GF-D8 (cell line): ENCODE measurements at places on chromosomes 13 and 19.
A peak's percentile ranks its signal among the peaks of the same experiment; 100 is the strongest.

DNA sequence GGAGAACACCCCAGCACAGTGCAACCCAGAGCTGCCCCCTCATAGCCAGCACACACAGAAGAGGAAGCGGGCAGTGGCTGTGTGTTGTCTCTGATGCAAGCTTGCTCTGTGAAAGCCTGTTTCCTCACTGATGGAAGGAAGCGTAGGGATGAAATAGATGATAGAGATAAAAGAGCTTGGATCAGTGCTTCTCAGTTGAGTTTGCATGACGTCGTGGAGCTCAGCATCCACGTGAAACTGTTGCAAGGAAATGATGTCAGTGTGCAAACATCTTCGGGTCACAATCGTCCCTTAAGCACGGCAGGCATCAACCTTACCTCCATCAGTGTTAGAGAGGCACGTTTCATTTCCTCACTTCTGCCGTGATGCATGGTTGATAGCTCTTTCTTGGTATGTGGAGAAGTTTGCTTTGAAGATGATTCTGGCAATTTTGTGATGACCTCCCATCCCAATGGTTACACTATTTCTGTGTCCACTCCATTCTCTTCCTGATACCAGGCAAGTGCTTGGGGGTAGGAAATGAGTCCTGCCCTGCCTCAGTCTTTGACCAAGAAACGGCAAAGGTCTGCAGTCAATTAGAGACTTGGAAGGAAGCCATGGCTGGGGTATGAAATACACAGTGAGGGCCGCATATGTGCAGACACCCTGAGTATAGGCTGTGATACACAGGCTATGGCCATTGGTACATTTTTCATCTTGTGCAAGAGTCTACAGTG, 183.0 kb downstream of the ZNF536 start:
- DNase-seq: no peak

- DNase-seq: no peak
These were observed 988.6 kb downstream of the PCDH17 start for GRCh38 chr13:58620176-58620575.

DNA sequence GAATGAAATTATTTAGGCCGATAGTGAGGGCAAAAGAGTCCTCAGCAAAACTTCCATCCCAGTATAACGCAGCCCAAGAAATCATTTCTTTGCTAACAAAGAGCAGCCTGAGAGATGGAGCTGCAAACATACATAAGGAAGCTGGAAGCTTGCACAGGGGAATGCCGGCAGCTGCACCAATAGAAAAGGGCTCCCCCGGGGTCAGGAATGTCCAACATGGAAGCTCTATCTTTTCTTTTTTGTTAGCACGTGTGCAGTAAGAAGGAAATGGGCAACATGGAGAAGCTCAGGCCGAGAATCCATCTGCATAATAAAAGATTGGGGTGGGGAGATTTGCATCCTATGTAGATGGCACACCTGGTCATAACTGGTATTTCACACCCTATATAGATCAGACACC, 1363.5 kb upstream of the PCDH20 start:
- DNase-seq: no peak

- DNase-seq: no peak
These were observed 87.6 kb downstream of the ARHGEF7 start for GRCh38 chr13:111202745-111203144.

DNA sequence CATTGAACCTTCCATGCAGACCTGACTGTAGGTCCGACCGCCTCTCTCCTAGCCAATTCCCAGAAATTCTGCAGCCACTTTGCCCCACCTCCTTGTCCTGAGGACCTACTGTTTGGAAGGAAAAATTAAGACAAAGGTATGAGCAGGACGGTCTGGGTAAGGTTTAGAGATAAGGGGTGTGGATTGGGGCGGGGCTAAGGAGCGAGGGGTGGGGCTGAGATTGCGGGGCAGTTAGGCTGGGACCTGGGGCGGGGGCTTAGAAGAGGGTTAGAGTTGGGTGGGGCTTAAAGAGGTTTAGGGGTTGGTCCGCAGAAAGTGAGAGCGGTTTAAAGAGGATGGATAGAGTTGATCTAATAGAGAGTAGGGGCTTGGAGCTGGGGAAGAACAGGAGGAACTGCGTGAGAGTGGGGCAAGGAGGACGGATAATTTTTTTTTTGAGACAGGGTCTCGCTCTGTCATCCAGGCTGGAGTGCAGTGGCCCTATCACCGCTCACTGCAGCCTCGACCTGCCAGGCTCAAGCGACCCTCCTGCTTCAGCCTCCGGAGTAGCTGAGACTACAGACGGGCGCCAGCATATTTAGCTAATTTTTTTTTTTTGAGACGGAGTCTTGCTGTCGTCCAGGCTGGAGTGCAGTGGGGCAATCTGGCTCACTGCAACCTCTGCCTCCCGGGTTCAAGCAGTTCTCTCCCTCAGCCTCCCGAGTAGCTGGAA, 1.7 kb upstream of the ZNF865 start:
- no peak for DNase-seq

GRCh38 chr13:26186995-26187394, 35.1 kb downstream of the RNF6 start:
- no peak for DNase-seq

DNA sequence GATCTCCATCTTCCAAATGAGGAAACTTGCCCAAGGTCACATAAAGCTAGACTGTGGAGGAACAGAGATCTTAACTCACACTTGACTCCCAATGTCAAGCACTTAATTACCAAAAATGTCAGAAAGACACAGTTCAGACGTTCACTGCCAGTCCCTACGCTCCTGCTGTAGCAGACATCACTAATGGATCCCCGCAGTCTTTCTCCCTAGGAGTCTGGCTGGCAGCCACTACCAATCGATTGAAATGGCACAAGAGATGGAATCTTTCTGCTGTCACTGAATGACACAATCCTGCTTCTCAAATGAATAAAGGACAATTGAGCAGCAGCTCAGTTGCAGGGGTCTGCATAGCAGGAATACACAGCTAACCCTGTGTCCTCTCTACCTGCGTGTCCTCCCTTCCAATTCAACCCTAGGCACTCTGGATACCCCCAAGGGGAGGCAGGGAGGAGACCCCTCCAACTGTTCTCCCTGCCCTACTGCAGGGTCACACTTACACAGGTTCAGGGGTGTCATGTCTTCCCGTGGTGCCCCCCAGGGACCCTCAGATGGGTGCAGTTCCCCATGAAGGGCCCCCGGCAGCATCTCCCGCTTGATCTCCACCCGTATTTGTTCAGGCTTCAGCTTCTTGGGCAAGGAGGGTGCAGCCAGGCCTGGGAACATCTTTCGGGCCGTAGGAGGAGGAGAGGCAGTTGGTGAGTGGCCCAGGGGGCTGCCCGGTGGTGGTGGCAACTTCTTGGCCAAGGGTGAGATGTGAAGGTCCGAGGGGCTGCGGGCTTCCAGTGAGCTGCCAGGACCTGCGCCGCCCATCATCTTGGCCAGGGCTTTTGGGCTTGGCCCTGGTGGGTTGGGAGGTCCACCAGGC, 7.9 kb upstream of the AKAP8L start:
- no peak for DNase-seq

GRCh38 chr13:103618151-103618550, 551.9 kb upstream of the SLC10A2 start:
- DNase-seq: no peak

GRCh38 chr19:10395003-10395402, 8.3 kb downstream of the CDC37 start:
- DNase-seq: no peak

- DNase-seq: no peak
These were observed 16.3 kb downstream of the SERP2 start for GRCh38 chr13:44389876-44390275.

DNA sequence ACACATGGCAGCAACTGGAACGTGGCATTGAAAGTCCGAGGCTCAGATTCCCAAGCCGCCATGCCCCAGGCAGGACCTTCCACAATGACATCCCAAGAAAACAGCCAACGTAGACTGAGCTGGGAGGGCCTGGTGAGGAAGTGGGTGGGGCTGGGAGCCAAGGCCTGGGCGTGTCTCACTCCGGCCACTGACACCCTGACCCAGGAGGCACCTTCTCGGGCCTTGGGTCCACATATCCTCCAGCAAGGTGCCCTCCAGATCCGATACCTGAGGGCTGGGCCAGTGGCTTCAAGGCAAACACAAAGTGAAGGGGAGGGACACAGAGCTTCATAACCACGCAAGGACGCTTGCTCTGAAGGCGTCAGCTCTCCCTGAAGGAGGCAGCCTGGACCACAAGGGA, 43.0 kb downstream of the RAB20 start:
- no peak for DNase-seq

DNA sequence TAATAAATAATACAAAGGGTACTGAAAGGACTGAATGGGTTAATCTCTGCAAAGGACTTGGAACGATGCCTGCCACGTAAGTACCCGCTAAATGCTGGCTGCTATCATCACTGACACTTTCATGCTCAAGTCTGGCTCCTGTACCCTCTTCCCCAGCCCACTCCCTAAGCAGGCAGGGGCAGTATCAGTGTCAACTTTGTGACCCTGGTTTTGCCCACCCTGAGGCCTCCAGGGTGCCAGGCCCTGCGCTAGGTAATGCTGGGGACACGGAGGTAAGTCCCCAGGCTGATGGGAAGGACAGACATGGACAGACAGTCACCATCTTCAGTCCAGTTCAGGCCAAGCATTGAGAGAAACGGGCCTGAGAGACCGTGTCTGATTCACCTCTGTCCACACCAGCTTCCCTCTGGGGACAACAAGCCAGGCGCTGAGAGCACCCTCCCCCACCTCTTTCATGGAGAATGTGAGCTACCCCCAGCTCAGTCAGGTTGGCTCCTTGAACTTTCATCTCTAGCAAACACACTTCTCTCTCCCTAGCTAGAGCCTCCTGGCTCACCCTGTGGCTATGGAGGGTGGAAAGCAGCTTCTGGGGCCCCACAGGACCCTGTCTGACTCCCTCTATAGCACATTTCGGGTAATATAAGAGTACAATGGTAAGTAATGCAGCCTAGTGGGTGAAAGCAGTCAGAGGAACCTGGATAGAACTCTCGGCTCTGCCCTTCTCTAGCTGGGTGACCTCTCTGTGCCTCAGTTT, 800 bp downstream of the ETFB start:
- DNase-seq: peak; percentile 40

DNA sequence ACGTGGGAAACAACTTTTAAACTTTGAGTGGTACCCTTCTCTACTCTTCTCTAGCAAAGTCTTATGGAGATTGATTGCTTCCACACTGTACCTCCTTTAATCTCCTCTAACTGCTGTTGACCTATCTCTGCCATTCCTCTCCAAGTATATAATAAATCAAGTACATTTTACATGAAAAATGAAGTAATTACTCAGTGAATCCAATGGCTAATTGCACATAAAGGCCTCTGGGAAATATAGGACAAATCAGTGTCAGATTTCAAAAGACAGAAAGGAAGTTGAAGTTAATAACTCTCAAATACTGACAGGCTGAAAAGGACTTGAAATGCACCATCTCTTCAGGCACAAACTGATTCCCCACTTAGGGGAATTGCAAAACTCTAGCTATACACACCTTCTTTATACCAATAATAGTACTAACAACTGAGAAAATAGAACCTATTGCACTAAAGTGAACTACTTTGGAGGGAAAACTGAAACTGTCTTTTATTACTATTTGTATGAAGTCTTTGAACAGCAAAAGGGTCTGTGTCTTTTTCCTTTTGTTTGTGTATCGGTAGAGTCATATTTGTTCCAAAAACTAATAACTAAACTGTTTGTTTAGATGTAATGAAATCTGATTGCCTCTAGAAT, 701.1 kb downstream of the PCDH9 start:
- DNase-seq: no peak

DNA sequence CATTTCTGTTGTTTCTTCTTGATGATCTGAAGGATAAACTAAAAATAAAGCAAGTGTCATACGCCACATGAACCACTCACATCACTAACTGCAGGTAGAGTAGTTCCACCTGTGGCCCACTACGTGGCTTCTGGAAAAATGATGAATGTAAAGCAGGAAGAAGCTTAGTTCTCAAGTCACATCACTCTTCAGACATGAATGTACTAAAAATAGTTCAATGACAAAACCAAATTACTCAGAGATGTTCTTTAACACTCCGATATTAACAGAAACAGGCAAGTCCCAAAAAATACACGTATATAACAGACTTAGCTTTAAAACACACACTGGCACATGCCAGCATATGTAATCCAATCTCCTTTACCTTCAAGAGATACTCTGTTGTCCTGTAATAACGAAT, 21.6 kb downstream of the RAB20 start:
- DNase-seq: no peak

DNA sequence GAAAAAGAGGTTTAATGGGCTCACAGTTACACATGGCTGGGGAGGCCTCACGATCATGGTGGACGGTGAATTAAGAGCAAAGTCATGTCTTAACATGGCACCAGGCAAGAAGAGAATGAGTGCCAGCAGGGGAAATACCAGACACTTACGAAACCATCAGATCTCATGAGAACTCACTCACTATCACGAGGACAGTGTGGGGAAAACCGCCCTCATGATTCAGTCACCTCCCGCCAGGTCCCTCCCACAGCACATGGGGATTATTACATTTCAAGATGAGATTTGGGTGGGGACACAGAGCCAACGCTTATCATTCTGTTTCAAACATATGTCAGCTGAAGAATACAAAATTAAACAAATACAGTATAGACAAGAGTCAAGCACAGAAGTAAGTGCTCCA, 165.1 kb downstream of the PCCA start:
- DNase-seq: no peak

DNA sequence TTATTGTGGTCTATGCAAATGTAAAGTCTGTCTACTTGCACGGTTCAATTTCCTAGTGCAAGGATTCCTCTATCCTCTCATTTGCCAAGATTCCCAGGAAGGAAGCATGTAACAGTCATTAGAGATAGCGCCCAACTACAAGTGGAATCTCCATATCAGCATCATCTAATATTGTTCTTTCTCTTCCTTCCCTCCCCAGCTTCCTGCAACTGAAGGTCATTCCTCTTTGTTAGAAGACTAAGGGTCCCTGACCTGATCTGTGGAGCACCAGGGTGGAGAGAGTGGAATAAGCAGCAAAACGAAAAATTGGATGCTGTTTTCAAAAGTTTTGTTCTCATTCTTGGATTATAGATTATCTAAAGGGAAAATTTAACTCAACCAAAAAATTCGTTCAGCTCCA, 714.0 kb downstream of the DIAPH3 start:
- no peak for DNase-seq

DNA sequence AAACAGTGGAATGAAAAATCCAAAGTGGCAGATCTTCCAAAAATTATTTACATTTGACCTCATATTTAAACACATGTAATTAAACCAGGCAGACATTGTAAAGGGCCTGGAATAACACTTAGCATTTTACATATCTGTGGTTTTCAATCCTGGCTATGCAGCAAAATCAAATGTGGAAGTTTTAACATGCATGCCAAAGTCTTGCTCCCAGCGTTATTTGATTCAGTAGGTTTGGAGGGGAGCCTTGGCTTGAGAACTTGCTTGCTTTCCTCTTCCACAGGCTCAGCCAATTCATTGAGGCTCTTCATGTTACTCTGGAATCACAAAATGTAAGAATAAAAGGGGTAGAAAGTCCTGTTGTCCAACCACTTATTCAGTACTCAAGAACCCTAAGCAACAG, 42.5 kb upstream of the INTS6 start:
- DNase-seq: no peak

GRCh38 chr19:869245-870177, 10.0 kb downstream of the CFD start:
- DNase-seq: no peak
